Pons (tissue), 1 donor: ENCODE measurements at places on chromosomes 5 and 9.

GRCh38 chr9:104861397-104861796 lies 66.6 kb downstream of the ABCA1 start:
- no peak for DNase-seq

GRCh38 chr5:137206030-137206715 lies 293.0 kb downstream of the SPOCK1 start:
- DNase-seq = no peak

- DNase-seq = no peak
These were observed 19.2 kb upstream of the NANS start for GRCh38 chr9:98037357-98037756.

- no peak for DNase-seq
These were observed 553.0 kb upstream of the GRAMD2B start for GRCh38 chr5:125870256-125870655.

DNA sequence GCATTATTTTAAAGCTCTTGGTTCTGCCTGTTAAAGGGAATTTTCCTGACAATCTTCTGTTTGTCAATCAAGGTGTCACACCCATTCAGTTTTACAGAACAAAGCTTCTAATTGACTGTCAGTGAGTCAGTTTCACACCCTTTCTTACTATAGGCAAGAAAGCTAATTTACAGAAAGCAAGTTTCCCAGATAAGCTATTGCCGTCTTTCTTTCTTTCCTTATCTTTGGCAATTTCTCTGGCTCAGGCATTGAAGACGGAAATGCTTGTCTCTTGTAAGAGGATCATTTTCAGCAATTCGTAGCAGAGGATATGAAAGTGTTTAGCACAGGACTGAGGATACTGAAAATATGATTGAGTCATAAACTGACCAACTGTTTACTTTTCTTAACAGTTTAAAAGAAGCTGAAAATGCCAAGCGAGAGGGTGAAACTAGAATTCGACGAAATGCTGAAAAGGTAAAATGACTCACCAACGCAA lies 27.0 kb downstream of the SPINK5 start:
- no peak for DNase-seq

DNA sequence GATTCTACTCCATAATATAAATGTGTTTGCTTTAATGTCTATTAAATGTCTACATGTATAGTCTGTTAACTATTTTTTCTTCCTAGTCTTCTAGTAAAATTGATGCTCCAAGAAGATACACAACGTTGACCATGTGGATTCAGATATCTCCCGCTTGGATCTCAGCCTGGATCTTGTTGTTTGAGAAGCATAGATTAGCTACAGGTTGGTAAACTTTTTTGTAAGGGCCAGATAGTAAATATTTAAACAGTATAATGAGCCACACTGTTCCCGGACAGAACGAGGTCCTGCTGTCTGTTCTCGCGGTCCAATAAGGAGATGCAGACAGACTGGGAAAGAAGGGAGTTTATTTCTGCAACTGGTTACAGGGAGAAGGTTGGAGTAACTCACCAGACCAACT lies 86.2 kb upstream of the IL12B start:
- no peak for DNase-seq

GRCh38 chr5:111072949-111073682 lies 1.6 kb downstream of the TSLP start:
- DNase-seq = no peak

DNA sequence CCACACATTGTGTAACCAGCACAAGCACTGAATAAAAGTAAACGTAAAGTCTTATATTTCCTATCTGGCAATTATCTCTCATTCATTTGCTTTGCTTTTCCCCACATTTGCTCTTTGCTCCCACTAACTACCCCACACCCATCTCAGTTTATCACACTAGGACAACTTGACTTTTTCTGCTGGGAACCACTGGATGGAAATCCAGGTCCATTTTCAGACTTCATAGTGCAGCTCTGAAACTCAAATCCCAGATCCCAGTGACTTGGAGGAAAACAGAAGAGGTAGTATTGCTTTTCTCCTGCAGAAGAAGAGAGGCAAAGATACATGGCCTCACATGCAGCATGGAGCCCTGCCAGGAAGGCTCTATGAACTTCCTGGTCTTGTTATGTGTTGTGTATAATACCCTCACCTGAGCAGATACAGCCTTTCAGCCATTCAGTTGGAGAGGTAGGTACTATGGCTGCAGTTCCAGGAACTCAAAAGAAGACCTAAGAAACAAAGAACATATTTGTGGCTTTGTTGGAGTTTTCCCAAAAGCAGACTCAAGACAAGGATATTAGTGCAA lies 90.0 kb upstream of the NIPBL start:
- DNase-seq = no peak

- DNase-seq = no peak
These were observed 33.2 kb downstream of the SLC22A4 start for GRCh38 chr5:132327252-132327955.

- no peak for DNase-seq
These were observed 674 bp downstream of the TSPAN17 start for GRCh38 chr5:176647843-176648473.

DNA sequence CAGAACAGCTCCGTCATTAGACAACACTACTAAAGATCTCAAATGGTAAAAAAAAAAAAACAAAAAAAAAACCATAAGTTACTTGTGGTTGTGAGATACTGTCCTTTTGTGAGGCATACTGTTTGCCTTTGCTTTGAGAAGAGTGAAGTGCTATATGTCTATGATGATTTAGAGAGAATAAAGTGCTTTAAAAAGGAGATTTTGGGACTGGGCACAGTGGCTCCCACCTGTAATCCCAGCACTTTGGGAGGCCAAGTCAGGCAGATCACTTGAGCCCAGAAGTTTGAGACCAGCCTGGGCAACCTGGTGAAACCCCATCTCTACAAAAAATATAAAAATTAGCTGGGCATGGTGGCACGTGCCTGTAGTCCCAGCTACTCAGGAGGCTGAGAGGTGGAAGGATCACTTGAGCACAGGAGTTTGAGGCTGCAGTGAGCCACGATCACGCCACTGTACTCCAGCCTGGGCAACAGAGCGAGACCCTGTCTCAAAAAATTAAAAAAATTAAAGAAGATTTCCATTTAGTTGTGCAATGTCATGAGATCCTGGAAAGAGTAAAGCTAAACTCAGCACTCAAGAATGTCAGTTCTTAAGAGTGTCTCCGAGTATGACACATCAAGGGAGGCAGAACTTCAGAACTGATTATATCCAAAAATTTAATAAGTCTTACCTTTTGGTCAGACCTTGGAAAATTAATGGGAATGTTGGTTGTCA lies 87.3 kb downstream of the PRDM6 start:
- DNase-seq = no peak

- peak; percentile 7 for DNase-seq
These were observed 141.4 kb downstream of the LRRC70 start for GRCh38 chr5:62720031-62720441.

DNA sequence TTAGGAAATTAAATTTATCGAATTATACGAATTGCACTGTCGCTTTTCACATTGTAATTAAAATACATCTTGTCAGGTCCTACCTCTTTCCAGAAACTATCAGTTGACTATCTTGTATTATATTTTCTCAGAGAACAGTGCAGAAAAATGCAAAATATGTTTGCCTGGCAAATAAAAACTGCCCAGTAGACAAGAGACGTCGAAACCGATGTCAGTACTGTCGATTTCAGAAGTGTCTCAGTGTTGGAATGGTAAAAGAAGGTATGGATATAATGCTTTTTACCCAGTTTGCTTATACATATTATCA lies 10.8 kb downstream of the NR4A3 start:
- DNase-seq = no peak

- DNase-seq = no peak
These were observed 702 bp upstream of the PRELID2 start for GRCh38 chr5:145835848-145836239.

DNA sequence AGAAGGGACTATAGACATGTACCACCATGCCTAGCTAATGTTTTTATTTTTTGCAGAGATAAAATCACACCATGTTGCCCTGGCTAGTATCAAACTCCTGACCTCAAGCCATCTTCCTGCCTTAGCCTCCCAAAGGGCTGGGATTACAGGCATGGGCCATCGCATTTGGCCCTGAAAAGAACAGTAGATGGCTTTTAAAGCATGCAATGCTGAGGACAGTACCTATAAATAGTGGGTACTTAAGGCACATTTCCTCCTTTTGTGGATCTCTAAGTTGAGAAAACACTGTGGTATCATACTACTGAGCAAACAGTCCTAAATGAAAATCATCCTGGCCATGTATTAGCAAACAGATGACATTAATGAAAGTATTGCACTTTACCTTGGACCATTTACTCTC lies 119.4 kb downstream of the TTC39B start:
- DNase-seq = no peak

DNA sequence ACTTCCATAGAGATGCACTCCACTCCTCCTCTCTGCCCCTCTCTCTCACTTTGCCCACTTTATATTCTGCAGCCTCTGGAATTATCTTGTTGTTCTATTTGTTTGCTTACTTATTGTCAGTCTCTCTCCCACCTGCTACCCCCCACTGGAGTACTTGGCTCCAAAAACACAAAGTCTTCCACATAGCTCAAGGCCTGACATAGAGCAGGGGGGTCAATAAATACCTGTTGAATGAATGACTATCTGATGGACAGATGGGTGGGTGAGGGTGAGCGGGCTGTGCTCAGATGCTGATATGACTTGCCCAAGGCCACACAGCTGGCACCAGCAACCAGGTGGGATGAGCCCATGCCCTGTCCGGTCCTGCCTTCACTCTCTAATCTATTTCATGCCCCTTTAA lies 13.4 kb upstream of the UNC5A start:
- no peak for DNase-seq

- no peak for DNase-seq
These were observed 71.1 kb upstream of the RETREG1 start for GRCh38 chr5:16687898-16688297.

GRCh38 chr5:143216211-143216610 lies 187.3 kb downstream of the NR3C1 start:
- DNase-seq = no peak

GRCh38 chr5:108459769-108460168 lies 77.9 kb upstream of the FBXL17 start:
- DNase-seq = peak; percentile 54

DNA sequence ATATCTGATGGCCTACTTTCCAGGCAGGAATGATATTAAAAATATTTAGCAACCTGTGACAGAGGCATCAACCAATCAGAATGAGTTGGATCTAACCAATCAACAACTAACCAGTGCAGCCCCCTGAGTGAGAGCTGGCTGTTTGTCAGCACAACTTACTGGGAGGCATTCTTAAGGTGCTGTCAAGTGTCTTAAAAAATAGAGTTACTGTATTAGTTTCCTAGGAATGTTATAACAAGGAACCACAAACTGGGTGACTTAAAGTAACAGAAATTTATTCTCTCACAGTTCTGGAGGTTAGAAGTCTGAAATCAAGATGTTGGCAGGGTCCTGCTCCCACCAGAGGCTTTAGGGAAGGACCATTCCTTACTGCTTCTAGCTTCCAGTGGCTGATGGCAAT lies 85.2 kb downstream of the ATG10 start:
- DNase-seq = no peak

DNA sequence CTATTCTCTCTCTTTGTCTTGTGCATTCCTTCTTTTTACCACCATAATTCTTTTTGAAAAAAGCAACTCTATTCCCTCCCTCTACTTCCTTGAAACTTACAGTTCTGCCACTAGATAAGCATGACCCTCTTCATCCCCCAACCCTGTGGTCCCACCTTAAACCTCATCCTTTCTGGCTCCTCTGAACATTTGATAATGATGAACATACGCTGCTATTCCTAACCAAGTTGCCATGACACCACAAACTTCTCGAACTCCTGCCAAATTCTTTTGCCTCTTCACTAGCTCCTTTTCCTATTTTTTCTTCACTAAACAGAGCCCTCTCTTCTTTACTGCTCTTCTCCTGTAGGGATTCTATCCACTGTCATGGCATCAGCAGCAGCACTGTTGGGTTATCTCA lies 57.1 kb downstream of the MOCS2 start:
- no peak for DNase-seq

DNA sequence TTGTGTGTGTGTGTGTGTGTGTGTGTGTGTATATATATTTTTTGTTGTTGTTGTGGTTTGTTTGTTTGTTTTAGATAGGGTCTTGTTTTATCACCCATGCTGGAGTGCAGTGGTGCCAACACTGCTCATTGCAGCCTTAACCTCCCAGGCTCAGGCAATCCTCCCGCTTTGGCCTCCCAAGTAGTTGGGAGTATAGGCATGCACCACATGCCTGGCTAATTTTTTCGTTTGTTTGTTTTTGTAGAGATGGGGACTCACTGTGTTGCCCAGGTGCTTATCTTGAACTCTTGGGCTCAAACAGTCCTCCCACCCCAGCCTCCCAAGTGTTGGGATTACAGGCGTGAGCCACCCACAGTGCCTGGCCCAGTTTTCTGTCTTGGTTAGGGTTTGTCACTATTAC lies 77.3 kb downstream of the GAPVD1 start:
- DNase-seq = no peak

DNA sequence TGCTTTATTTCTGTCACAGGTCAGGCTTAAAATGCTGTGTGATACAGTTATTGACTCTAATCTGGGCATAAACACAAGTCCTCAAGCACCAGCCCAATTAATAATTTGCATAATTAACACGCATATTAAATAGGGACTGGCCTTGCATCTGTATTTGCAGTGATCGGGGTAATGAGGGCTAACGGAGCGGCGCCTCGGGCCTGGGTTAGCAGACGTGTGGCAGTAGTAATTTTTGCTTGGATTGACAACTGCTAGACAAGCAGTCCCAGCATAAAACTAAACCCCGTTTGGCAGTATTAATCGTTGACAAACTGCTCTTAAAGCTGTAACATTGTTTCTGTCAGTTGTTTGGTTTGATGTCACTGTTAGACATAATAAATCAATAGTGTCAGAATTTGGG lies 109.2 kb downstream of the PBX3 start:
- DNase-seq = no peak

DNA sequence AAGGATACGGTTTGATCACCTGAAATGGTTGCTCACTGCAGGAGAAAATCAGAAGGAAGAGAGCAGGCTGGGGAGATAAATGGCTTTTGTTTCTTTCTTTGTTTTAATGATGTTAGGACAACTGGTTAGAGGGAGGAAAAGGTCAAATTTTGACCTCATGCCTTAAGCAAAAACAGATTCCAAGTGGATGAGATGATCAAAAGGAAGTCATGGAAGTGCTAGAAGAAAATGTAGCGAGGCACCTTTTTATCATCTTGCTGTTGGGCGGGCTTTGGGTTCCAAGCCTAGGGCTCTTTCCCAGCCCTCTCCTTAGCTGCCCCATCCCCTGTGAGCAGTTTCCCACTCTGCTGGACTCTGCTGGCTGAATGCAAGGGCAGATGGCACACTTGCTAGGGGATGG lies 127.9 kb downstream of the ADAMTS2 start:
- DNase-seq = no peak

DNA sequence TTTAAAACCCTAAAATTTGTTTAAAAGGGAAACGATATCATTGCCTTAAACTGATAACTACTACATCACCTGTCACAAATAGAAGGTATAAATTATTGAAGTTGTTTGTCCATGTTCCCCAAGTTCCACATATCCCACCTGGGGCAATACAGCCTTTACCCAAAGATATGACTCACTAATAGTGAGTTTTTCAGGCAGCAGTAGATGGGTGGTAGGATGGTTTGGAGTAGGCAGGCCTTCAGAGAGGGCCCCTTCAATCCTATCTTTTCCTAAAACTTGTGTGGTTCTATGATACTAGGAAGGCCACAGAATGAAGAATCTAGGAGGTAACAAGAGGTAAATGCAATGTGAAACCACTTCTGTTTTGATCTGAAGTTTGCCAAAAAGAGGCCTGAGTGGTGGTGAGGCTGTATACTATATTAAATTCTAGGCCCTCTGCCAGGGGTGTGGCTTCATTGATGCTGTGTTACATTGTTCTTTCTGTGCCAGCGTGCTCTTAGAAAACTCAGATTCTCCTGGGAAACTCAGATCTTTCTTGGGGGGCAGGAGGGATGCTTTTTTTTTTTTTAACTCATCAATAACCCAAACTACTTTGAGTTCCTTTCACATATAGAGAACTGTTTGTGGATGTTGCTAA lies 7.2 kb downstream of the CYSTM1 start:
- no peak for DNase-seq
